ENCODE measurements at places on chromosomes 4 and X. TPM values are rescaled to one million over a fixed set of nuclear protein-coding genes. Genes with fewer than 3 reads are reported as not detected.

DNA sequence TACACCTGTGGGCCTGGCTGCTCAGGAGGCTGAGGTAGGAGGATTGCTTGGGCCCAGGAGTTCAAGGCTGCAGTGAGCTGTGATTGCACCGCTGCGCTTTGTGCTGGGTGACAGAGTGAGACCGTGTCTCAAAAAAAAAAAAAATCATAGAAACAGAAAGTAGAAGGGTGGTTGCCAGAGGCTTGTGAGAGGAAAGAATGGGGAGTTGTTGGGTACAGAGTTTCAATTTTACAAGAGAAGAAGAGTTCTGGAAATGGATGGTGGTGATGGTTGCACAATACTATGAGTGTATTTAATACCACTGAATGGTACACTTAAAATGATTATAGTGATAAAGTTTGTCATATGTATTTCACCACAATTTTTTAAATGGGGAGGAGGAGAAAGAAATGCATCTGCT, 10.2 kb upstream of the GLOD5 start:
- DNase-seq: no peak

DNA sequence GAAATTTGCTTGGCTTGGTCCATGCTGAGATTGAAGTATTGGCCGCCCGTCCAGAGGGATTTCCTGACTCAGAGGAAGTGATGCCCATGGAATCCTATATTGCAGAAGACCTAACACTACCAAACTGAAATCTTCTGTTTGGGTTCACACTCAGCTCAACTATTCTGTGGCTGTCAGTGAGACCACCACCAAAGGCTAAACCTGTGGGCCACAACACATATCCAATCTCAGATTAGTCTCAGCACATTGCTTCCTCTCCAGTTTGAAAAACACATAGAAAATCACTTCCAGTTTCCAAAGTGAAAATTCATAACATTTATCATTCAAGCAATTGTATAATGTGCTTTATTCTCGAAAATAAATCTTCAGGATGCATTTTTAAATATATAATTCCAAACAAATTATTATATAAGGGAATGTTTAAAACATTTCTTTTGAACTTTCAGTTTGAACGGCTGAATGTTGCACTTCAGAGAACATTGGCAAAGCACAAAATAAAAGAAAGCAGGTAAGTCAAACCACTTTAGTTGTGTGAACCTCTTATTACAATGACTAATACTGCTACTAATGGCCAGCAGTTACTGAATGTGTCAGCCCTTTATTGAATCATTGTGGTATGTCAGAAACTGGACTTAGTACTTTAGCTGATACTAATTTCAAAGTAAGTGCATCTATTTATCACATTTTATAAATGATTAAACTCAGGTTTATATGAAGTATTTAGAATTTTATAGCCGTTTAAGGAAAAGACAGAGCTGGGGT, 37.0 kb downstream of the GUCY1A1 start:
- no peak for DNase-seq

- no peak for DNase-seq
These were observed 598 bp downstream of the MAOB start for GRCh38 chrX:43881410-43882293.

QRFPR gene
- total RNA-seq: 0.91 TPM

GRCh38 chr4:154516318-154517029, 24.9 kb upstream of the DCHS2 start:
- DNase-seq: no peak

MAGEA2B gene
- 3.2 TPM for total RNA-seq
